Hematopoietic multipotent progenitor cell treated with erythropoietin and hydrocortisone succinate and interleukin-3 and kit ligand, for 6 days (in vitro differentiated cells): ENCODE measurements at places on chromosomes 11 and 22.

GRCh38 chr11:9629064-9629463, 34.8 kb upstream of the SWAP70 start:
- DNase-seq: no peak

GRCh38 chr11:65781962-65782815, 1.4 kb upstream of the AP5B1 start:
- no peak for DNase-seq

GRCh38 chr11:74069146-74070046, 60.5 kb upstream of the UCP3 start:
- DNase-seq: no peak

DNA sequence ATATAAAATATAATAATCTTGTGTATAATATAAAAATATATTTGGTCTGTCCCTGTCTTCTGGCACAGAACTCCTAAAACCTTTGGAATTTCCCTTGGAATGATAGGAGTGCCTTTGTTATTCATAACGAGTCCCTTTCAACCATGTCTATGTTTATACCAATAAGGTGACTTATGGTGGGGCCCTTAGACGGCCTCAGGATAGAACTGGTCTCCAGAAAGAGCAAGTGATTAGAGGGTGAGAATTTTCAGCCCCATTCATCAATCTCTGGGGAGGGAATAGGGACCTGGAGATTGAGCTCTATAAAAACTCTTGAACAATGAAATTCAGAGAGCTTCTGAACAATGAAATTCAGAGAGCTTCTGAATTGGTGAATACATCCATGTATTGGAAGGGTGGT, 18.4 kb upstream of the PICALM start:
- no peak for DNase-seq

DNA sequence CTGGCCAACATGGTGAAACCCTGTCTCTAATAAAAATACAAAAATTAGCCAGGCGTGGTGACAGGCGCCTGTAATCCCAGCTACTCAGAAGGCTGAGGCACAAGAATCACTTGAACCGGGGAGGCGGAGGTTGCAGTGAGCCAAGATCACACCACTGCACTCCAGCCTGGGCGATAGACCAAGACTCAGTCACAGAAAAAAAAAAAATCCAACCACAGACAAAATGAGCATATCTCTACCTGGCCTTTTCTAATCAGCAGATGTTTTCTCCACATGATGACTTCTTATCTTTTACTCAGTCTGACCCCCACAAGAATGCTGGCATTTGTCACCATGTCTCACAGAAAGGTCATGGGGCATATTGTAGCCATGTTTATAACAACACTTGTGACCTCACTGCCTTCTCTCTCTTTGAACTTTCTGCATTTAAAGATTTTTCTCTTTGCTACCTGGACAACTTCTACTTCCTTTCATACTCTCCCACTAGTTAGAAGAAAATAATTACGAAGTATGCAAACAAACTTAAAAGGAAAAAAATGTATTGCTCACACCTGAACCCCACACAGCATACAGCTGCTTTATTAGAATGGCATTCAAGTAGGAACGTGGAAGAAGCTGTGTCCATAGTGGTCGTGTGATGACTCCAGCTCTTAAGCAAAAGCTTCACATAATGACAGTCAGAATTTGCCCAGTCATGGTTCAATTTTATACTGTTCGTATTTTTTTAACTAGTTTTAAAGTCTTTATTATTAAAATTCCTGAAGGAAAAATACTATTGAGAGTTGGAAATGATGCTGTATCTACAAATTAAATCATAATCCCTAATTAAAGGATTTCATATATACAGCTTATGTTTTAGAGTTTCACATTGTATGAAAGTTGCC, 65.4 kb downstream of the ZC3H12C start:
- DNase-seq: no peak

GRCh38 chr11:122882857-122883645, 492 bp downstream of the JHY start:
- DNase-seq: peak; percentile 57

DNA sequence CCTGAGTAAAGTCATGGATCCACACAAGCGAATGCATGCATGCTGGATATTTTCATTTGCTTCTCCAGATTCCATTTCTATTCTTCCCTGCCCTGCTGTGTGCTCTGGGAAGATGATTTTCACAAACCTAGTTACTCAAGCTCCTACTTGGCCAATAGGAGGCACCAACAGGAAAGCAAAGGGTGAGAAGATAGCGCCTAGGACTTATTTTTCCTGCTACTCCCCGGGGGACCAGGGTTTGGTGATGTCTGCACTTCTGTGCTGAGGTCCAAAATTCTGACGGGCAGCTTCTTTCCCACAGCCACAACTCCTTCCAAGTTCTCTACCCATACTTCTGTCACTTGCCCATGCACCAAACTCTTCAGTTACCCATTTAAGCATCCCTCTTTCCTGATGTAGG, 509.3 kb upstream of the TENM4 start:
- DNase-seq: no peak

DNA sequence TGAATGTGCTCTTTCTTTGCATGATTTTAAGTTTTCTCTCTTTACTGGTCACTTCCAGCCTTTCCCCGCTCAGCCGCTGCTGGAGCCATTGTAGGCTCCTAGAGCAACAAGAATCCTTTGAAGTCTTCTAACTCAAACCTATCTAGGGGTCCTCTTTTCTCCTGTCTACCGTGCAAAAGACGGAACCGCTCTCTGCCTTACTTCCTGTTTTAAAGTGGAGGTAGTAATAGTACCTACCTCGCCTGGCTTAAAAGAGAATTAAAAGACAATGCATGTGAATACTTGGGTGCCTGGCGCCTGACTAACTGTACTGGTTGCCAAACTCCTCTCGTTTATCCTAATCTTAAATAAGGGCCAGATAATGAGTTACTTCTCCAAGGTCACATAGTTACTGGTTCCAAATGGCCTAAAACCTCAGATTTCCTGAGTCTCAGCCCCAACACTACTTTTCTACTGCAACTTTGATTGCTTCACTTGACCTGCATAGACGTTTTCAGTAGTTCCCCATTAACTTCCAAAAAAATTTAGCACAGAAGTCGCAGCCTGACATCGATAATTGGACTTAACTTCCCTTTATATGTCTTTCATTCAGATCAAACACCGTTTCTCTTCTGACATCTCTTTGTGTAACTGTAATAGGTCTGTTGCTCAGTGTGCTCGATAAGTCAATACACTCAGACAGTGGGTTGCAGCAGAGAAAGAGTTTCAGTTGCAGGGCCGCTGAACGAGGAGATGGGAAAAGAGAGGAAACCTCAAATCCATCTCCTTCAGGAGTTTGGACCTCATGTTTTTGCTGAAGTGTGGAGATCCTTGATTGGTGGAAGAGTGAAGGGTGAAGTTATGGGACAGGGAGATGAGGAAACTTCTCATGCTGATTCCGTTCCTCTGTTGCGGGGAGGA, 891 bp downstream of the SAMM50 start:
- peak; percentile 59 for DNase-seq

- peak; percentile 13 for DNase-seq
Observed at GRCh38 chr11:115873813-115874212, 369.6 kb upstream of the CADM1 start.
